ENCODE measurements at places on chromosomes 13 and 19.

DNA sequence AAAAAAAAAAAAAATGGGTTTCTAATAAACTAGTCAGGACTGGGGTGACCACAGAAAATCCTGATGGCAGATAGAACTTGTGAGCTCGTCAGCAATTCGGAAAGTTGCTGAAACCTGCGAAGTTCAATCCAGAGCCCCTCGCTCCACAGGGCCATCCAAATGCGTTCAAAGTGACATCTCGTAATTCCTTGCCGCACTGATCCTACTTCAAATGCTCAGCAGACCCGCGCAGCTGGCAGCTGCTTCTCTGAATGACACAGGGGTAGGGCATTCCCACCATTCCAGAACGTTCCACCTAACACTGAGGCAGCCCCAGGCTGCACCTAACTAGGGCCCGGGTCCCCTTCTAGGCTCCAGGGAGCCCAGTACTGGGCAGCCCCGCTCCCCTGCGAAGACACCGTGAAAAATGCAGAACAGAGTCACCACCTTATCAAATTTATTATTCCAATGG is 4.8 kb upstream of the DAPK3 start:
- no peak overlapping the region for H3K27ac ChIP-seq
- no peak for DNase-seq
- no peak overlapping the region for H3K4me3 ChIP-seq
- peaks cover 58% of the 10 kb centered on the region for H3K36me3 ChIP-seq
- no peaks in the 10 kb centered on the region for H3K27me3 ChIP-seq
- H3K4me1 ChIP-seq = peaks cover 5% of the 10 kb centered on the region

GRCh38 chr13:108797354-108797753 is 167.9 kb downstream of the MYO16 start:
- no peaks in the 10 kb centered on the region for H3K36me3 ChIP-seq
- no peaks in the 10 kb centered on the region for H3K4me1 ChIP-seq
- H3K27ac ChIP-seq = no peak overlapping the region
- H3K27me3 ChIP-seq = no peaks in the 10 kb centered on the region
- no peak overlapping the region for H3K4me3 ChIP-seq
- DNase-seq = no peak

DNA sequence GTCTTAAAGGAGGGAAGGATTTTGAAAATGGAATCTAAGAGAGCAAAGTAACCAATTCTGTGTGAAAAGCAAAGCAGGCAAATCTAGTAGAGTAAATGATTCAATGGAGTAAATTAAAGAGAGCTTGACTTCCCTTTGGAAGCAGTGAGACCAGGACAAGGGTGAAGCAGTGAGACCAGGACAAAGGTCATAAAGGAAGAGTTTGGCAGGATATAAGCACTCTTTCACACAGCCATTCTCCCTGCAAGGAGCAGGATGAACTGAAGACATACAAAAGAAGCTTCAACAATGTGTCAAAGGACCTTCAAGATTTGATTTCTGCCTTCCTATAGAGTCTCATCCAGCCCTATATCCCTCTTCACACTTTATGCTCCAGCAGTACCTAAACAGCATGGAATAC is 123.8 kb downstream of the ENOX1 start:
- no peak for DNase-seq
- H3K27me3 ChIP-seq = no peaks in the 10 kb centered on the region
- H3K4me1 ChIP-seq = no peaks in the 10 kb centered on the region
- no peaks in the 10 kb centered on the region for H3K36me3 ChIP-seq
- H3K27ac ChIP-seq = no peak overlapping the region

GRCh38 chr13:114076329-114077090 is 55.9 kb downstream of the RASA3 start:
- no peak overlapping the region for H3K4me3 ChIP-seq
- H3K36me3 ChIP-seq = no peaks in the 10 kb centered on the region
- no peak for DNase-seq

- H3K27me3 ChIP-seq = peaks cover 3% of the 10 kb centered on the region
- no peaks in the 10 kb centered on the region for H3K4me1 ChIP-seq
- H3K36me3 ChIP-seq = no peaks in the 10 kb centered on the region
- DNase-seq = no peak
Measured at GRCh38 chr19:3276341-3276799, 51.9 kb downstream of the CELF5 start.

- H3K4me1 ChIP-seq = no peaks in the 10 kb centered on the region
- H3K36me3 ChIP-seq = peaks cover 53% of the 10 kb centered on the region
- no peak for DNase-seq
- H3K27ac ChIP-seq = no peak overlapping the region
- H3K4me3 ChIP-seq = no peak overlapping the region
Measured at GRCh38 chr13:98462946-98463345, 114.0 kb downstream of the STK24 start.

DNA sequence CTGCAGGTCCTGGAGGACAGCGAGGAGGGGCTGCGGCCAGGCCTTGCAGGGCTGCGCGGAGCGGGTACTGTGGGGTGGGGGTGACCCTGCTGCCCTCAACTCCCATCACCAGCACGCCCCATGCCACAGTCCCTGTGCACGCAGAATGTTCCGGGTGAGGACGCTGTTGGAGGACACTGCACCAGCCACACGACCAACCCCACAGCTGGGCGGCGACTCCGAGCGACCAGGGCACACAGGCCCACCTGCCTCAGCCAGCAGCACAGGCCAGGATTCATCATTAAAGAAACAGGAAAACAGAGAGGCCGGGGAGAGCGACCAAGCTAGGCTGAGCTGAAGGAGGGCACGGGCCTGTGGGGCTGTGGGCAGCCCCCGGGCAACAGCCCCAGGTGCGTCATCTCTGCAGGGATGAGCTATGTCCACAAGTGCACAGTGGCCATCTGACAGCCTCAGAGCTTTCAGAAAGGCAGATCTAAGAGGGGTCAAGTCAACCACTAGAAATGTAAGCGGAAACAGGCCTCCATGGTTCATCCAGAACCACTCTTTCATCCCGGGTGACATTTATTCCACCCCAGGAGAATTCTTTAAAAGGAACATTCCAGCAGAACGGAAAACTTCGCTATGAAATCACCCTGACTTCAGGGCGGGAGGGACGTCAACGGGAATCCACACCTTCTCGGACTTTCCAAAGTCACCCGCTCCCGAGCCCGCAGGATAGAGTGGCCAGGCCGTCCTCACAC is 1.5 kb downstream of the GAS6 start:
- H3K36me3 ChIP-seq = no peaks in the 10 kb centered on the region
- no peak for DNase-seq
- H3K27me3 ChIP-seq = no peaks in the 10 kb centered on the region
- peak overlapping the region; percentile 81 for H3K4me3 ChIP-seq
- H3K27ac ChIP-seq = peak overlapping the region; percentile 89
- peaks cover 51% of the 10 kb centered on the region for H3K4me1 ChIP-seq

GRCh38 chr19:29858000-29858596 is 46.3 kb downstream of the CCNE1 start:
- no peaks in the 10 kb centered on the region for H3K36me3 ChIP-seq
- H3K4me1 ChIP-seq = no peaks in the 10 kb centered on the region
- DNase-seq = no peak
- H3K27me3 ChIP-seq = no peaks in the 10 kb centered on the region

DNA sequence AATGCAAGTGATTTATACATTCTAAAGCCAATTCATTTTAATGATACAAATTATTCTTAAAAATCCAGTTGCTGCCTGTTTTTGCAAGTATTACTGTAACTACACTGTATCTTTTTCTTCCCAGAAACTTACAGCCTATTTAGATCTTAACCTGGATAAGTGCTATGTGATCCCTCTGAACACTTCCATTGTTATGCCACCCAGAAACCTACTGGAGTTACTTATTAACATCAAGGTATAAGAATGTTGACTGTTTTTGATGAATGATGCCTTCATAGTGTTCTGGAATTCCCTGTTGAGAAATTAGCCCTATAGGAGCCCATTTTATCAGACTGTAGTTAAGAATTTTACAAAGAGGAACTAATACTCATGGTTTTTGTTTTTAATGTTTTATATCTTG is 25.0 kb downstream of the ITM2B start:
- no peaks in the 10 kb centered on the region for H3K27me3 ChIP-seq
- peaks cover 27% of the 10 kb centered on the region for H3K4me1 ChIP-seq
- peaks cover 91% of the 10 kb centered on the region for H3K36me3 ChIP-seq
- DNase-seq = no peak
- H3K4me3 ChIP-seq = no peak overlapping the region
- no peak overlapping the region for H3K27ac ChIP-seq

DNA sequence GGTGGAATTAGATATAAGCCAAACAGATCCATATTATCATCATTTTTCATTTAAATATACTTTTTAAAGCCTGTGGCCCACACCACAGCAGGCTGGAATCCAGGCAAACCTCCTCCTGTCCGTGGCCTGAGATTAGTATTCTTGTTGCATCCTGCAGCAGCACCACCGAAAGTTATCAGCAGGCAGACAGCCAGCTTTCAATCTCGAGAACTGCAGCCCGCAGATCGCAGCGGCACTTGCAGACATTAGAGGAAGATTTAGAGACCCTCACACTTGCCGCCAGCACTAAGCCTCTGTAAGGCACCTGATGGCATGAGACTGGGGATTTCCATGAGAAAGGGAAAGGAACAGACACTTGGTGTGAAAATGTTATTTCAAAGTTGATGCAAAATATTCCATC is 7.4 kb downstream of the DHRS12 start:
- no peaks in the 10 kb centered on the region for H3K27me3 ChIP-seq
- H3K27ac ChIP-seq = no peak overlapping the region
- H3K4me3 ChIP-seq = no peak overlapping the region

DNA sequence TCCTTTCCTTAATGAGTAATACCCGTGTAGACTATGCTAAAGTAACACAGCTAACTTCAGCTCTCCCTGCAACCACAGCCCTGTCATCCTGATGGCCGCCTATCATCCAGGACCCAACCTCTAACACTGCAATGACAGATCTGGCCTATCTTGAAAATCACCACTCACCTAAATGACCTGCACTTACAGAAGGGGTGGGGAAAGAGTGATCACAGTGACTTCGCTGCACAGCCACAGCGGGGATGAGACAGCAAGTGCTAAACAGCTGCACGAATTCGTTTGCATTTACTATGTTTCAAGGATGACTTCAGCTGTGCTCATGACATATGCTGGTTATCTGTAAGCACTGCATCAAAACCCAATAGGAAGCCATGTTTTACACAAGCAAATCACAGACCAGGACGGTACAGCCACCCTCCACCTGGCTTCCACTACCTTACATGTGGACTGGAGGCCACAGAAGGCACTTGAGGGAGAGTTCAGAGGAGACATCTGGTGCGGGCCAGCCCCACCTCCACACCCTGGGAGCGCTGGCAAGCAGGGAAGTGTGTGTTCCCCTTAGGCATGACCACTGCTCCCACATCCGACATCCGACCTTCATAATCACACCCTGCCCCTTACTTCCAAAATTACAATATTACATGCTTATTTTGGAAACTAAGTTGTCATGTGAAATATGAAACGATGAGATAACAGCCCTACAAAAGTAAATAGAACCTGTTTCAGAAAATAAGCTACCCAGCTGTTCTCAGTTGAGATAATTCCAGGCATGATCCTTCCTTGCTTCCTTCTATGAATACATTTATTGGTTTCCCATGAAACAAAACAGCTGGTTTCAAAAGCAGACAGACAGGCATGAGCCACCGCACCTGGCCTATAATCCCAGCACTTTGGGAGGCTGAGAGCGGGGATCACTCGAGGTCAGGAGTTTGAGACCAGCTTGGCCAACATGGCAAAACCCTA is 95.7 kb downstream of the STK24 start:
- H3K27me3 ChIP-seq = no peaks in the 10 kb centered on the region
- H3K27ac ChIP-seq = peak overlapping the region; percentile 80
- no peaks in the 10 kb centered on the region for H3K36me3 ChIP-seq
- H3K4me1 ChIP-seq = no peaks in the 10 kb centered on the region

DNA sequence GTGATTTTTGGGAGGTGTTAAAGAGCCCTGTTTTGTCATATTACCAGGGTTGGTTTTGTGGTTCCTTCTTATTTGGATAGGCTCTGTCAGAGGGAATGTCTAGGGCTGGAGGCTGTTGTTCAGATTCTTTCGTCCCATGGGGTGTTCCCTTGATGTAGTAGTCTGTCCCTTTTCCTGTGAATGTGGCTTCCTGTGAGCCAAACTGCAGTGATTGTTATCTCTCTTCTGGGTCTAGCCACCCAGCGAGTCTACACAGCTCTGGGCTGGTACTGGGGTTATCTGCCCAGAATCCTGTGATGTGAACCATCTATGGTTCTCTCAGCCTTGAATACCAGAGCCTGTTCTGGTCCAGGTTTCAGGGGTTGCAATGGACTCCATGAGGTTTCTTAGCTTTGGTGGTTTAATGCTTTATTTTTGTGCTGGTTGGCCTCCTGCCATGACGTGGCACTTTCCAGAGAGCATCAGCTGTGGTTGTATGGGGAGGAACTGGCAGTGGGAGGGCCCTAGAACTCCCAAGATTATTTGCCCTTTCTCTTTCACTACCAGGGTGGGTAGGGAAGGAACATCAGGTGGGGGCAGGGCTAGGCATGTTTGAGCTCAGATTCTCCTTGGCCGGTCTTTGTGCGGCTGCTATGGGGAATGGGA is 78.8 kb downstream of the SPRY2 start:
- no peak for DNase-seq
- no peaks in the 10 kb centered on the region for H3K27me3 ChIP-seq
- H3K4me1 ChIP-seq = no peaks in the 10 kb centered on the region
- H3K36me3 ChIP-seq = no peaks in the 10 kb centered on the region
- H3K4me3 ChIP-seq = no peak overlapping the region

GRCh38 chr19:32691952-32692726 is 518 bp downstream of the NUDT19 start:
- no peak for DNase-seq
- no peaks in the 10 kb centered on the region for H3K4me1 ChIP-seq
- H3K4me3 ChIP-seq = peak overlapping the region; percentile 74

DNA sequence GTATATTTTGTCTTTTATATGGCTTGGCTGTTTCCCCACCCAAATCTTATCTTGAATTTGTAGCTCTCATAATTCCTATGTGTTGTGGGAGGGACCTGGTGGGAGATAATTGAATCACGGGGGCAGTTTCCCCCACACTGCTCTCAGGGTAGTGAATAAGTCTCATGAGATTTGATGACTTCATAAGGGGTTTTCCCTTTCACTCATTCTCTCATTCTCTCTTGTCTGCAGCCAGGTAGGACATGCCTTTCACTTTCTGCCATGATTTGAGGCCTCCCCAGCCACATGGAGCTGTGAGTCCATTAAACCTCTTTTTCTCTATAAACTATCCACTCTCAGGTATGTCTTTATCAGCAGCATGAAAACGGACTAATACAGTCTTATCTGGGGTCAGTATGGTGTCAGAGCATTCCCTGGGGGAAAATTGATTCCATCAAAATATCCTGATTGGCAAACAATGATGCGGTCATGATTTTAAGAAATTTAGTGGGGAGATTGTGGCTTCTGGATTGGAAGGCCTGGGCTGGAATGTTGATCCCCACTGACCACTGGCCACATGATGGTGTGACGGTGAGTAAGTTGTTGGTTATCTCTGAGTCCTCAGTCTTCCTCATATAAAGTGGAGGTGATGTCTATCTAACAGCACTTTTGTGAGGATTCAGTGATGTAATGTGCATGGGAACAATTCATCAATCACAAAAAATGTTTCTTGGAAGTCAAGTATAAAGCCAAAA is 27.5 kb upstream of the ANKRD10 start:
- no peak overlapping the region for H3K4me3 ChIP-seq
- H3K27me3 ChIP-seq = no peaks in the 10 kb centered on the region
- H3K36me3 ChIP-seq = no peaks in the 10 kb centered on the region

All from right atrium auricular region (tissue), 2 donors.